ENCODE measurements at places on chromosomes 5 and 9. TPM values are rescaled to one million over a fixed set of nuclear protein-coding genes. Genes with fewer than 3 reads are reported as not detected.

The GRIN1 gene
- polyA plus RNA-seq, result 0.68 TPM

The SLC23A1 gene
- not detected for polyA plus RNA-seq

The PIP5KL1 gene
- polyA plus RNA-seq, result 5.2 TPM

The NMUR2 gene
- not detected for polyA plus RNA-seq

Measured in neural cell (in vitro differentiated cells).